A172 (cell line): ENCODE measurements at places on chromosomes 2 and 18. TPM values are rescaled to one million over a fixed set of nuclear protein-coding genes. Genes with fewer than 3 reads are reported as not detected.

DNA sequence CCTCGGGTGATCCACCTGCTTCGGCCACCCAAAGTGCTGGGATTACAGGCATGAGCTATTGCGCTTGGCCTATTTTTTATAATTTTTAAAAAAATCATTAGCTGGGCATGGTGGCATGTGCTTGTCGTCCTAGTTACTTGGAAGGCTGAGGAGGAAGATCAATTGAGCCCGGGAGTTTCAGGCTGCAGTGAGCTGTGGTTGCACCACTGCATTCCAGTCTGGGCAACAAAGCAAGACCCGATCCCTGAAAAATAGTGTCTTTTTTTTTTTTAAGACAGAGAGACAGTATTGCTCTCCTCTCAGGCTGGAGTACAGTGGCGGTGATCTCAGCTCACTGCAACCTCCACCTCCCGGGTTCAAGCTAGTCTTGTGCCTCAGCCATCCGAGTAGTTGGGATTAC lies 4.8 kb downstream of the SSB start:
- no peak for DNase-seq

Gene GKN1
- total RNA-seq, result not detected in 2 replicates

DNA sequence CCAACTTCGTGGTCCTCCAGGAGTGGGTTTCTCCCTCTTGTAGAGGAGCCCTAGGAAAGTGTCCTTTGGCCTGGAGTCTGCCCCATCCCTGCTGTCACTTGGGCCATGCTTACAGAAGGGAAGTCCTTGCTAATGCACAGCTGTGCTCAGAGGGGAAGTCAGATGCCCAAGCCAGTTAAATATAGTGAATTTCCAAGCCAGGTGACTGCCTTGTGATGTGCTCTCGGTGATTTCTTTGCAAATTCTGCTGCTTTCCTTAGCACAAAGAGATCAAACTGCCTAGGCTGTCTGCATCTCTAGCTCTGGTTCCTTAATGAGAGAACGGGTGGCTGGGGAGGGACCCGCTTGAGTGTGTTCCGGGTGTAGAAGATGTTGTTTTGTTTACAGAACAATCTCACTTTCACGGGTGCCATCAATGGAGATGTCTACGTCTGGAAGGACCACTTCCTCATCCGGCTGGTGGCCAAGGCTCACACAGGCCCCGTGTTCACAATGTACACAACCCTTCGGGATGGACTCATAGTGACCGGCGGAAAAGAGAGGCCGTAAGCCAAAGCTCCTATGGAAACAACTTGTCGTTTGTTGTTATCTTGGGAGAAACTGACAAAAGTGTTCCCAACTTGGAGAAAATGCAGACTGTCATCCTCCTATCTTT lies 91.4 kb downstream of the RTN4 start:
- DNase-seq, result no peak

GRCh38 chr2:159042115-159042850 lies 73.8 kb downstream of the TANC1 start:
- no peak for DNase-seq

- no peak for DNase-seq
Observed at GRCh38 chr2:11571170-11571569, 37.3 kb downstream of the GREB1 start.

- no peak for DNase-seq
Observed at GRCh38 chr18:44518666-44519065, 162.0 kb upstream of the SETBP1 start.

Gene SERPINB7
- total RNA-seq, result 5.6 and 8.9 TPM in 2 replicates

GRCh38 chr18:11847811-11848210 lies 3.4 kb upstream of the CHMP1B start:
- DNase-seq, result no peak

Gene AP1S3
- 8.9 and 27.7 TPM in 2 replicates for total RNA-seq

DNA sequence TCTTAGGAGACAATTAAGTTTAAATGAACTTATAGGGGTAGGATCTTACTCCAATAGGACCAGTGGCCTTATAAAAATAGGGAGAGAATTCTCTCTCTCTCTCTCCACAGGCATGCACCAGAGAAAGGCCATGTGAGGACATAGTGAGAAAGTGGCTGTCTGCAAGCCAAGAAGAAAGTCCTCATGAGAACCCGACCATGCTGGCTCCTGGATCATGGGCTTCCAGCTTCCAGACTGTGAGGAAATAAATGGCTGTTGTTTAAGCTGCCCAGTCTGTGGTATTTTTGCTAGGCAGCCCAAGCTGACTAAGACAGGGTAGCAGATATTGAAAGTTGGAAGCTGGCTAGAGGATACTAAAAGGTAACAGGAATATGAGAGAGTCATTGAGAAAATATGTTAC lies 454.0 kb downstream of the NBAS start:
- DNase-seq, result no peak

DNA sequence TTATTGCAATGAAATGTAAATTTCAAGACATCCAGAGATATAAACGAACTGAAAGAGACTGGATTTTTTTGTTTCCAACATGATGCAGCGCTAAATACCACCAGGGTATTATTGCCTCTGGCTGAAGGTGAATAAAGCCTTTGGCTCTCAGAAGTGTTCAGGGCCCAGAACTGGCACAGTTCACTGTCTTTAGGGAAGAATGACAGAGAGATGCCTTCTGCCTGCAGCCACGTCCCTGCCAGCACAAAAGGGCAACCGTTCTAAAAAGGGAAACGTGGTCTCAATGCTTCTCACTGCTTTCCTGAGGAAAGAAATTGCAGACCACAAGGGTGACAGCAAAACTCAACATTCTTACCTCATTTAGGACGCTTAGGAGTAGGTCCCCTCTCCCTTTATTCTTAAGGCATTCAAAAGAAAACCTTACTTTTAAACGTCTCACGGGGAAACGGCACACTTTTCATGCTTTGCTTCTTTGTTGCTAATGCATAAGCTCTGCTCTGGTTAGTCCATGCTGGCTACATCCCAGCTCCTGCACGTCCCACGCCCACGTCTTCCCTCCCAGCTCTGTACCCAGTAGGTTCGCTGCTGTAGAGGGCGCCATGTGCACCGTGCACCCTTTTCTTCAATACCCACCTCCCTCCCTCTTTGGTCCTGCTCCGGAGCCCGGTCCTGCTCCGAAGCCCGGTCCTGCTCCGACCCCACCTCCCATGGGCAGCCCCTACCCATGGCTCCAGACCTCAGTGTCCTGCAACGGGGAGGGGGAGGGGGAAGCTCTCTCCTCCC lies 171.0 kb downstream of the HRH4 start:
- DNase-seq, result no peak

Gene SLC39A10
- 38.7 and 46.4 TPM in 2 replicates for total RNA-seq

GRCh38 chr2:207883002-207883780 lies 113.5 kb upstream of the FZD5 start:
- no peak for DNase-seq

DNA sequence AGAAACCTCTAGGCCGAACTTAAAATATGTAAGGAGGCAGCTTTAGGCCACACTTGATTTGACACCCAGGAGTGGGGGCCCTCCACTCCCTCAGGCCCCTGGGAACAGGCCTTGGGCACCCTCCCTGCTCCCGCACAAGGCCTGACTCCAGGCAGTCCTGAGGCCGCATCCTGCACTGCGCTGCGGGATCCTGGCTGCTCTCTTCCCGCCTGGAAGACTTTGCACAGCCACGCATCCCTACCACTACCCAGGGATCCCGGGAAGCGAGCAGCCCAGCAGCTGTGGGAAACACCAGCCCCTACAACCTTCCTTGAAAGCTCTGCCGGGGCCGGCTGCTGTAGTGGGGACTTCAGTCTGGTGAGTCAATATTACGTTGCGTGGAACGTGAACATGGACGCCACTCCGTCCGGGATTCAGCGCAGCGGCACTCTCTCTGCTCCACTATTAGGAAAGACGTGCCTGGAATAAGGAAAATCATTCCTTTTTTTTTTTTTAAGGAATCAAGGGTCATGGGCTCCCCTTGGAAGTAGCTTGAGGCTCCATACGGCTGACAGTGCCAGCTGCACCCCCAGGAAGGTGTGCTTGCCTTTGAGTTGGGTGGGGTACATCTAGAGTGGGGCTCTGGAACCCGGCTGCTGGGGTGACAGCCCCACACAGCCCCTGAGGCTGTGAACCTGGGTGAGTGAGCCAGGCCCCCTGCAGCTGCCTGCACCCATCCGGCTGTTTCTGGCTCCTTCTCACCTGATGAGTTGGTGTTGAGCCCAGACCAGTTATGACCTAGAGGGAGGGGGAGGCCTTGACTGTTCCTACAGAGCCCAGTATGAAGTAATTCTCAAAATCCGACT lies 119.2 kb upstream of the TMEM18 start:
- DNase-seq, result no peak

- no peak for DNase-seq
Observed at GRCh38 chr18:58649966-58650816, 21.1 kb upstream of the MALT1 start.

DNA sequence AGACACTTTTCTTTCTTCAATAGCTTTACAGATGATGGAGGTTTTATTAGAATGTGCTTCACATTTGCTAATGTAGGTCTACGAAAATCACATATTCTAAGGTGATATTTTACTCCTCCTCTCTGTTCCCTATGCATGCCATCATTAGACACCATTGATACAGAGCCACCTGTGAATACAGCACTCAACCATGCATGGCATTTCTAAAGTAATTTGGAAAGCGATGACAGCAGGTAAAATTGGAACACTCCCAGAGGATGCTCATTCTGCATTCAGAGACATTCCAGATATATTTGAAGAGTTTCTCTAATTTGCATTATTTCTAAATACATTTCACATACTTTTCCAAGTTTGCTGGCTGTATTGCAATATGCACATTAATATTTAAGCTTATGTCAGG lies 65.3 kb upstream of the RIT2 start:
- no peak for DNase-seq

DNA sequence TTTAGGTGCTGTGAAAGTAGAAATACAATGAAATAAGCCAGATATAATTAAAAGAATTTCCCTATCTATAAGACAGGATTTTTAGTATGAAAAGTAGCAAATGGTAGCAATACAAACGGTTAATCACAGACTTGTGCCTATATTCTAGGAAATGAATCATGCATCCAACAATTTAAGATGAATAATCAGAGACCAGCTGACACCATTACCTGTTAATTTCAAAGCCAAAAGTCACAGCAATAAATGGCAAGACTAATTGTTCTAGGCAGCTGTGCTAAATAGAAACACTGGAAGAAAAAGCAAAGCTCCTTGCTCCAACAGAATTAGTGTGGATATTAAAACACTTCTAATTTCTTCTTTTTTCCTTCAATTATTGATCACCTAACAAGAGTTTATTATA lies 35.1 kb upstream of the MPP4 start:
- peak; percentile 35 for DNase-seq

- no peak for DNase-seq
Observed at GRCh38 chr2:40201425-40201824, 250.5 kb downstream of the SLC8A1 start.

DNA sequence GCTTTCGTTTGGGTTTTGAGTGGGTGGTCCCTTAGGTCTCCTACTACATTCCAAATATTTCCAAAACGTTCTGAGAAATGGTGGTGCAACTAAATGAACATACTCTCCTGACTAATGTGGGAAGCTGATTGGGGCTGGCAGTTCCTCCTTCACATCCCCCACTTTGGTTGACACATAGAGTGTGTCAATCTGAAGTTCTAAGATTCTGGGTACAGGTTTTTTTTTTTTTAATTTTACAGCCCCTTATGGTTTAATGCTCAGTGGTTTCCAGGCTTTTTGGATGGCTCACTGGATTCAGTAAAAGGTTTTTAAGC lies 58.4 kb upstream of the ITGB6 start:
- DNase-seq, result no peak

Gene PSMA8
- total RNA-seq, result not detected in 2 replicates

Gene CNGA3
- total RNA-seq, result not detected in 2 replicates

DNA sequence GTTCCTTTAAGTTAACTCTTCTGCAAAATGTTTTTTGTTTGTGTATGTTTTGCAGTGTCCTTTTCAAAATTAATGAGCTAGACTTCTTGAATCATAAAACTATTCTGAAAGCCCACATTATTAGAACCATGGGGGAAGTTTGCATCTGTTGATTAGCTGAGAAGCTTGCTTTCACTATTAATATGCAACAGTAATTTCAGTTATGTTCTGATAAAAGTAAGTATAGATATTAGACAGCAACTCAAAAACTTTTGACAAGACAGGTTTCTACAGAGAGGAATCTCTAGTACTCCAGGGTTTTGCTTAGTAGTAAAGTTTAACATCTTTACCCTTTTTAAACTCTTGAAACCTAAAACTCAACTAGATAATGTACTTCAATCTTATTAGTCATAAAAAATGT lies 147.8 kb downstream of the UBE2E3 start:
- DNase-seq, result no peak

- DNase-seq, result no peak
Observed at GRCh38 chr2:74000666-74001065, 16.0 kb downstream of the TET3 start.

DNA sequence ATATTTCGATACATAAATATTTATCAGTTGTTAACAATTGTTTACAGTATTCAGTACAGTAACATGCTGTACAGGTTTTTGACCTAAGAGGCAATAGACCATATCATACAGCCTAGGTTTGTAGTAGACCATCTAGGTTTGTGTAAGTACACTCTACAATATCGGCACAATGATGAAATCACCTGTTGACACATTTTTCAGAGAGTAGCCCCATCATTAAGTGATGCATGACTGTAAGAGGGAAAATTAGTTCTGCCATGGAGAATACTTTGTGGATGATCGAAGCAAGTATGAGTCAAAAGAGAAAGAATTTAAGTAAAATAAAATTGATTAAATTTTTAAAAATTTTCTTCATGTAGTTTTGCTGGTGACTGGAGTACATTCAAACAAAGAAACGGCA lies 32.6 kb downstream of the VIT start:
- no peak for DNase-seq

Gene USP40
- 62.0 and 70.1 TPM in 2 replicates for total RNA-seq

DNA sequence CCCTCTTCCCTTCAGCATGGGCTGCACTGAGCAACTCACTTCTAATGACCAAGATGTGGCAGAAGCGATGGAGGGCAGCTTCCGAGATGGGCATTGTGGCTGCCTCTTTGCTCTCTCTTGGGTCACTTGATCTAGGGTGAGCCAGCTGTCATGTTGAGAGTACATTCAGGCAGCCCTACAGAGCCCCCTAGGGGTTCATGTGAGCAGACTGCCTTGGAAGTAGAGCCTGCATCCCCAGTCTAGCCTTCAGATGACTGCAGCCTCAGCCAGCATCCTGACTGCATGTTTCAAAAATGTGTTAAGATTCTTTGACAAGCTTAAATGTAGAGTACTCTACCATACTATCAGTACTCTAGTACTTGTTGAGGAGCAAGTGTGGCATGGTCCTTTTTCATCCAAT lies 143.9 kb downstream of the NCK2 start:
- no peak for DNase-seq

- no peak for DNase-seq
Observed at GRCh38 chr2:24486636-24487205, 4.3 kb upstream of the NCOA1 start.

Gene ASPRV1
- 0.10 TPM in 1 of 2 replicates, not detected in the other for total RNA-seq

Gene AQP12A
- total RNA-seq, result not detected in 2 replicates

Gene SLC11A1
- total RNA-seq, result 0.19 TPM in 1 of 2 replicates, not detected in the other

DNA sequence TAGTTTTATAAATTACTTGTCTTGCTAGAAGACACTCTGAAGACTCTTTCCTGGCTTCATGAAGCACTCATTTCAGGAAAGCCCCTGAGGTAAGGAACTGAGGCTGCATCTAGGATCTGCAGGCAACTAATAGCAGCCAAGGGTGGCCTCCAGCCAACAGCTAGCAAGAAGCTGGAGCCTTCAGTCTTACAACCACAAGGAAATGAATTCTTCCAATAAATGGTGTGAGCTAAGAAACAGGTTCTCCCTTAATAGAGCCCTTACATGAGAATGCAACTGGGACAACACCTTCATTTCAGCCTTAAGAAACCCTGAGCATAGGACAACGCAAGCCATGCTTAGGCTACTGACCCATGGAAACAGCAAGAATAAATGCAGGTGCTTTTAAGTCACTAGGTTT lies 254.6 kb upstream of the RBBP8 start:
- DNase-seq, result no peak

Gene MOCOS
- total RNA-seq, result 3.3 and 3.9 TPM in 2 replicates
